ENCODE measurements at places on chromosomes 2 and 18. TPM values are rescaled to one million over a fixed set of nuclear protein-coding genes. Genes with fewer than 3 reads are reported as not detected.

DNA sequence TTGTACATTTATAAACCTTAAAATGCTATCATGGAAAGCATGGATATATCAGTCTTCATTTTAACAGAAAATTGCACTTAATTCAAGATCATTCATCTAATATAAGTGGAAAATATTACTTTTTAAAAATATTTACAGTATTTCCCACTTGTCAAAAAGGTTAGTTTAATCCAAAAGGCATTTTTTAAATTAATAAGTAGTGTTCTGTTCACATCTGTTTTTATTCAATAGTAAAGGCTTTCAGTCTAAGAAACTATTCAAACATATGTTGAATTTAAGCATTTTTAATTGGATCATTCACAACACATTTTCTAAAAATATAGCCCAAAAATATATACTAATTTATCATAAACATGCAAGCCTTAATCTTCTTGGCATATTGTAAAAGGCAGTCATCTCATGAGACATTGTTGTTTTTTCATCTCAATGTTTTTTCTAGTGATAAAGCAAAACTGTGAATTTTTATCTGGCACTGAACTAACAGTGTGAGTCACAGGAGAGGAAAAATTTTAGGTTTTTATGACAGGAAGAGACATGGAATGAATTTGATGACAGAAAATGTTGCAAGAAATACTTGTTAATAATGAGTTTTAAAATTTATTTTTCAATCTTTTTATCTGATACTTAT, 1642.5 kb upstream of the TMEFF2 start:
- no peaks in the 10 kb centered on the region for H3K27me3 ChIP-seq
- H3K36me3 ChIP-seq: no peaks in the 10 kb centered on the region
- no peak overlapping the region for H3K27ac ChIP-seq
- no peak overlapping the region for H3K4me3 ChIP-seq
- no peak for DNase-seq

GRCh38 chr18:72762515-72763122, 105.2 kb downstream of the NETO1 start:
- no peaks in the 10 kb centered on the region for H3K27me3 ChIP-seq
- H3K27ac ChIP-seq: no peak overlapping the region
- DNase-seq: peak; percentile 41
- no peaks in the 10 kb centered on the region for H3K36me3 ChIP-seq
- H3K4me1 ChIP-seq: no peaks in the 10 kb centered on the region
- H3K4me3 ChIP-seq: no peak overlapping the region

DNA sequence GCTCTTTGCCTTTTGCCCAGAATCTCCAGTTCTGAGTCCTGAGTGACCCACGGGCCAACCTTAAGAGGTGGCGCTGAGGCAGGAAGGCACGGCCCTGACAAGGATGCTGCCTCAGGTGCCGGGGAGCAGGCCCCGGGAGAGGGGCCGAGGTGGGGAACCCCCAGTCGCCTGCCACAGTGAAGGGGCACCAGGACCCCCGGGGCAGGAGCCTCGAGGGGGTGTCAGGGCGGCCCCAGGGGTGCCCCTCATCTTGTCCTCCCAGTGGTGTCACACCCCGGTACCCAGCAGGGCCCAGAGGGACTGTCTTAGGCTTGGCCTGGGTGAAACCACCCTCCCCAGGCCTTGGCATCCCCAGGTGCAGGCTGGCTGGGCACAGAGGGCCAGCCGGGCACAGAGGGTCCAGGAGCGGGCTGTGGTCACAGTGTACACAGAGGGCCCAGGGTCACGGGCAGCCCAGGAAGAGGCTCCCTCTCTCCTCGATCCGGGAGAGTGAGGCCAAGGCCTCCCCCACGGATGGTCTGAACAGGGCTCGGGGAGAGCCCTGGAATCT, 1.0 kb downstream of the PDCD1 start:
- no peak overlapping the region for H3K4me3 ChIP-seq
- H3K27me3 ChIP-seq: peaks cover under 1% of the 10 kb centered on the region
- no peaks in the 10 kb centered on the region for H3K36me3 ChIP-seq

DNA sequence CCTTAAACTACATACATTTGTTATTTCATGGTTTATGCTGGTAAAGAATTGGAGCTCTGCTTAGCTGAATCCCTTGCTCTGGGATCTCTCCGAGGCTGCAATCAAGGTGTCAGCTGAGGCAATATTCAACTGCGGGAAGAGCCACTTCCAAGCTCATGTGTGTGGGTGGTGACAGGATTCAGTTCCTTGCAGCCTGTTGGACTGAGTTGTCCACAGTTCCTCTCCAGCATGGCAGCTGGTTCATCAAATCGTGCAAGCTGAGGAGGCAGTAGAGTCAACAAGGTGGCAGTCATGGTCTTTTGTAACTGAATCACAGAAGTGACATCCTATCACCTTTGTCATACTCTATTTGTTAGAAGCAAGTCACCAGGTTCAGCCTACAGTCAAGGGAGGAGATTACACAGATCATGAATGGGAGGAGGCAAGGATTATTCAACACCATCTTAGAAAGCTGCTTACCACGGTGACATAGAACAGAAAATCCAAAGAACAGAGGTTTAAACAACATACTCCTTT, 56.9 kb downstream of the CTIF start:
- no peak for DNase-seq
- H3K27ac ChIP-seq: no peak overlapping the region
- no peak overlapping the region for H3K4me3 ChIP-seq
- H3K27me3 ChIP-seq: no peaks in the 10 kb centered on the region
- H3K36me3 ChIP-seq: no peaks in the 10 kb centered on the region

- no peaks in the 10 kb centered on the region for H3K36me3 ChIP-seq
- no peak overlapping the region for H3K27ac ChIP-seq
- peaks cover 13% of the 10 kb centered on the region for H3K27me3 ChIP-seq
- H3K4me1 ChIP-seq: peaks cover 7% of the 10 kb centered on the region
Measured at GRCh38 chr2:135050684-135051083, 1.4 kb upstream of the RAB3GAP1 start.

DNA sequence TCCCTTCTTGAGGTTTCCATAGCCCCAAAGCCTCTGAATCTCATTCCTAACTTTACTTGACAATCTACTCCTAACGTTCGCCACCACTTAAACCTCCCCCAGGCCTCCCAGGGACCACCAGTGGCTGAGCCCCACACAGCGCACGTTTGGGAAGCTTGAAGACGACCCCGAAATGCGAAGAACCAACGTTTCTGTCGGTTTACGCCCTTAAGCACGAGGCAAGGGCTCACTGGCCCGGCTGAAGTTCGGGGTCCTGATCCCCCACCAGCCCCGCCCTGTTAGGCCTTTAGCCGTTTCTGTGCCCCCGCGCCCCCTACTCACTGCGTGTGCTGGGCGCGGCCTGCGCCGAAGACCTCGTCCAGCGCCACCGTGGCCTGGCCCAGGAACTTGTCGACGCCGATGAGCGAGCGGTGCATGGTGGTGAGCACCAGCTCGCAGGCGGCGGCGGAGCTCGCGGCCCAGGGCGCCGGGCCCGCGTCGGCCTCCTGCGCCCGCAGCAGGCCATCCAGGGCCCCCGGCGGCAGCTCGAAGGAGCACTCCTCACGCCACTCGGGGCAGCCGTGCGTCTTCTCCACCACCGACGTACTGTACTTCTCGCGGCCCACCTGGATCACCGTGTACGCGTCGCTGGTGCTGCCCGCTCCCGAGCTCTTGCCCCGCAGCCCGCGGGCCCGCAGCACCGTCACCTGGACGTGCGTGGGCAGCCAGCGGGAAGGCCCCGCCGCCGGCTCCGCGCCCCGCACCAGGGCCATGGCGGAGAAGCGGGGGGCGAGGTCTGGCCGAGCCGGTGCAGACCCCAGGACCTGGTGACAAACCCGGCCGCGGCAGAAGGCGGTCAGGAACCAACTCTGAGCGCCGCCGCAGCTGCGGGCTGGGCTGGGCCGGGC, 479 bp downstream of the RAB11FIP5 start:
- peaks cover 23% of the 10 kb centered on the region for H3K4me1 ChIP-seq
- peaks cover 4% of the 10 kb centered on the region for H3K27me3 ChIP-seq
- DNase-seq: peak; percentile 63
- no peaks in the 10 kb centered on the region for H3K36me3 ChIP-seq
- peak overlapping the region; percentile 37 for H3K4me3 ChIP-seq
- no peak overlapping the region for H3K27ac ChIP-seq

GRCh38 chr2:239612133-239612532, 211.3 kb upstream of the HDAC4 start:
- no peak overlapping the region for H3K4me3 ChIP-seq
- H3K27me3 ChIP-seq: no peaks in the 10 kb centered on the region
- H3K27ac ChIP-seq: no peak overlapping the region

DNA sequence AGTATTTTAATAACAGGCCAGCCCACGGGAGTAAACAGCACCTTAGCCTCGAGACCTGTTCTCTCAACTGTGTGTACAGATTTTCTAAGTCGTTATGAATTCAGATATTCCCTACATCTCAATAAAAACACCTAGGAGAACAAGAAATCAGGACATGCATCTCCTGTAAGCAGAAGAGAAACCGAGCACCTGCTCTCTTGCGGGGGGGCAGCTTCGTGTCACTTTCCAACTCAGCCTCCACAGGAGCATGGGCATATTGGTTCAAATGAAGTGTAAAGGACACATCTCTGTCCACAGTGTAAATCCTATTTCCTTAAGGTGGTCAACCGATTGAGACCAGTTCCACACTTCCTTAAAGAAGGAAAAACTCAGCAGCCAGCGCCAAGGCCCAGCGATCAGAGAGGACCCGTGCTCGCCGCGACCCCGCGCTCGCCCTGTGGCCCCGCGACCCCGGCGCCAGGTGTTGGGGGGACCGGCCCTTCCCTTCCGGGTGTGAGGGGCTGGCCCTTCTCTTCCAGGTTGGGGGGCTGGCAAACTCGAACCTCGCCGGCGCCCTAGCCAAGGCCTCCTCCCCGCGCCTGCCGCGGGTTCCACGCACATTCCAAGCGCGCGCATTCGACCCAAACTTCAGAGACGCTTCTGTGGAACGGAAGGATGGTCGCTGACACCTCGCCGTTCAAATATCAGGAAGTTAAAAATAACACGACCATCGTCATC, 652 bp downstream of the SH3YL1 start:
- no peak for DNase-seq
- H3K27ac ChIP-seq: no peak overlapping the region
- H3K4me1 ChIP-seq: peaks cover 21% of the 10 kb centered on the region
- H3K27me3 ChIP-seq: no peaks in the 10 kb centered on the region
- H3K36me3 ChIP-seq: no peaks in the 10 kb centered on the region

- H3K4me3 ChIP-seq: no peak overlapping the region
- H3K36me3 ChIP-seq: no peaks in the 10 kb centered on the region
- H3K27ac ChIP-seq: no peak overlapping the region
- no peaks in the 10 kb centered on the region for H3K4me1 ChIP-seq
Measured at GRCh38 chr2:76009484-76009883, 298.8 kb upstream of the GCFC2 start.

GRCh38 chr2:141103216-141103615, 1027.6 kb downstream of the LRP1B start:
- no peaks in the 10 kb centered on the region for H3K4me1 ChIP-seq
- no peaks in the 10 kb centered on the region for H3K36me3 ChIP-seq
- H3K4me3 ChIP-seq: no peak overlapping the region
- no peaks in the 10 kb centered on the region for H3K27me3 ChIP-seq
- H3K27ac ChIP-seq: no peak overlapping the region

- H3K27ac ChIP-seq: no peak overlapping the region
- H3K27me3 ChIP-seq: no peaks in the 10 kb centered on the region
- H3K4me1 ChIP-seq: no peaks in the 10 kb centered on the region
- no peak for DNase-seq
- H3K4me3 ChIP-seq: no peak overlapping the region
- no peaks in the 10 kb centered on the region for H3K36me3 ChIP-seq
Measured at GRCh38 chr2:205405752-205406151, 276.5 kb upstream of the NRP2 start.

- no peaks in the 10 kb centered on the region for H3K27me3 ChIP-seq
- no peak for DNase-seq
- H3K36me3 ChIP-seq: no peaks in the 10 kb centered on the region
- no peak overlapping the region for H3K4me3 ChIP-seq
- no peaks in the 10 kb centered on the region for H3K4me1 ChIP-seq
Measured at GRCh38 chr2:33246432-33246831, 230.0 kb upstream of the RASGRP3 start.

GRCh38 chr2:144217853-144218633, 301.9 kb downstream of the ZEB2 start:
- no peak overlapping the region for H3K4me3 ChIP-seq
- H3K4me1 ChIP-seq: no peaks in the 10 kb centered on the region
- no peak overlapping the region for H3K27ac ChIP-seq
- H3K36me3 ChIP-seq: no peaks in the 10 kb centered on the region

DNA sequence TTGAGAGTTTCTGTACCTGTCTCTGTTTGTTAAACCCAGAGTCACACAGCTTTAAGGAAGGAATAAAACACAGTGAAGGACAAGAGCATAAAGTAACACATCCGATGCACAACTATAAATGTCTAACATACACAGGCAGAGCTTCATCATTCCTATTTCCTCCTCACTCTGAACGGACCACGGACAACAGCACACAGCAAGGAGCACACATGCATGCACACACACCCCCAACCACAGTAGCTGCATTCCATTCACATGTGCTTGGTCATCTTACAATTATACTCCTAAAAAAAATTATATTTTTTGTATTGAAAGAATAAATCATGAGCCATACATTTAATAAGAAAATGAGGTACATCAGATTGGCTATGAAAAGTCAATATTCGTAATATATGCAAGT, 58.3 kb downstream of the ID2 start:
- no peak overlapping the region for H3K27ac ChIP-seq
- H3K4me1 ChIP-seq: no peaks in the 10 kb centered on the region
- no peak overlapping the region for H3K4me3 ChIP-seq
- H3K36me3 ChIP-seq: peaks cover 37% of the 10 kb centered on the region
- H3K27me3 ChIP-seq: no peaks in the 10 kb centered on the region
- DNase-seq: no peak

DNA sequence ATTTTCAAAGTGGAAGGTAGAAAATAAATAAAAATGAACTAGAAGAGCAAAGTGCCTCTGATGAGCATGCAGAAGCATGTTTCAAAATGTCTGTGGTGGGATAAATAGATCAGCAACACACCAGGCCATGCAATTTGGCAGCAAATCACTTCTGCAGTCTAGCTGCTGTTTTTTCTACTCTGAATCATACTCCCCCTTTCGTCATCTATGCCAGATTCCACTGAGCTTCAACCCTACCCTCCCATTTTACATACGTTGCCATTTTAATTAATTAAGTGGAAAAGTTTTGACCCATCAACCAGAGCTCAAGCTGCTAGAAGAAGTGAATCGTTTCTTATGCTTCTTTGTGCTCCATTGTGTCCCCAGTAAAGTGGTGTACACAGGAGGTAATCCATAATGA, 79.3 kb downstream of the NRXN1 start:
- H3K4me1 ChIP-seq: no peaks in the 10 kb centered on the region
- H3K27me3 ChIP-seq: no peaks in the 10 kb centered on the region
- H3K27ac ChIP-seq: no peak overlapping the region

GRCh38 chr18:31321719-31322118, 3.8 kb downstream of the DSG1 start:
- no peaks in the 10 kb centered on the region for H3K4me1 ChIP-seq
- no peaks in the 10 kb centered on the region for H3K36me3 ChIP-seq
- DNase-seq: no peak
- H3K27ac ChIP-seq: no peak overlapping the region
- H3K4me3 ChIP-seq: no peak overlapping the region

GRCh38 chr2:109316091-109316490, 187.1 kb downstream of the SH3RF3 start:
- no peak overlapping the region for H3K4me3 ChIP-seq
- DNase-seq: no peak
- no peaks in the 10 kb centered on the region for H3K27me3 ChIP-seq
- H3K4me1 ChIP-seq: peaks cover 6% of the 10 kb centered on the region
- no peaks in the 10 kb centered on the region for H3K36me3 ChIP-seq
- H3K27ac ChIP-seq: no peak overlapping the region

NCKAP5 gene
- total RNA-seq: 0.12 TPM

IFIH1 gene
- 57.4 TPM for total RNA-seq

ZBTB14 gene
- total RNA-seq: 24.7 TPM

SNRNP200 gene
- total RNA-seq: 228 TPM

UGT1A5 gene
- not detected for total RNA-seq

TLX2 gene
- 0.45 TPM for total RNA-seq

PLGLB1 gene
- 1.2 TPM for total RNA-seq
